ENCODE measurements at places on chromosomes 5 and 9.
A peak's percentile ranks its signal among the peaks of the same experiment; 100 is the strongest.

- DNase-seq, result peak; percentile 79
These were observed 93.7 kb downstream of the PDE4D start for GRCh38 chr5:59799668-59800346.

DNA sequence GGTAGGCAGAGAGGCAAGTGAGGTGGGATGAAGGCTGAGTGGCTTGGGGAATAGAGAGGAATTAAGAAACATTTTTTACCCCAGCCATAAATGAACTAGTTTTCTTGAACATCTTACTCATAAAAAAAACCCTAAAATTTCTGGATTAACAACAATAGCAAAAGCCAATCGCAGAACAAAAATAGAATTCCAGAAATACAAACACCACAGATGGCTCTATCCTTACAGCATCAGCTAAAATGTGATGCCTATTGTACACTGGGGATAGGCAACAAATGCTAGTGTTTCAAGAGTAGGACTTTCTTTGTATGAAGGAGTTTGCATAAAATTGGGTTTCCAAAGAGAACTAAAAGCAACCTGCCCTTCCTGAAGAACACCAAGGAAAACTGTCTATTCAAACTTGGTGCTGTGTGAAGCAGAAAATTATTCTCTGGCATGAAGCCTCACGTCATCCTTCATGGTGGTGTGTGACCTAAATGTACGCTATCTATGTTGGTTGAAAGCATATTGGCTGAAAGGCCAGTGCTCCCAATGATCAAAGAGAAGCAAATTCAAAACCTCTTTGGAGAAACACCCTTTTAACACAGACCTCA, 82.9 kb downstream of the JAKMIP2 start:
- DNase-seq, result no peak

DNA sequence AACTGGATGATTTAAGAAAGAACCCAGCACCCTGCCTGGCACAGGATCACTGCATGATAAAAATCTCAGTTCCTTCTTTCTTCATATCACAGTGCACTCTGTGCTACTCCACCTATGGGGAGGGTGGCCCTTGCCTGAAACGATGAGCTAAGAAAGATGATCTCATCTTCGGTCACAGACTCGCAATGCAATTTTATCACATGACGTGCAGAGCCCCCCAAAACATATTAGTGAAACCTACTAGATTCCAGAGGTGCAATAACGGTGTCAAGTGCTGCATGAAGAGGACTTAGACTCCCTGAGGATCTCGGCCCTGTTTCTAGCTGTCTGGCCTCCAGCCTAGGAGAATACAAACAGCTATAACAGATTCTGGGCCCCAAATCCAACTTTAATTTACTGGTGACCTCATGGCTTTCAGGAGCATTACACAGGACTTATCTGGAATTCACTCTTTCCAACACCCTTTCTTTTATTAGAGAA, 104.0 kb downstream of the EBF1 start:
- DNase-seq, result no peak

DNA sequence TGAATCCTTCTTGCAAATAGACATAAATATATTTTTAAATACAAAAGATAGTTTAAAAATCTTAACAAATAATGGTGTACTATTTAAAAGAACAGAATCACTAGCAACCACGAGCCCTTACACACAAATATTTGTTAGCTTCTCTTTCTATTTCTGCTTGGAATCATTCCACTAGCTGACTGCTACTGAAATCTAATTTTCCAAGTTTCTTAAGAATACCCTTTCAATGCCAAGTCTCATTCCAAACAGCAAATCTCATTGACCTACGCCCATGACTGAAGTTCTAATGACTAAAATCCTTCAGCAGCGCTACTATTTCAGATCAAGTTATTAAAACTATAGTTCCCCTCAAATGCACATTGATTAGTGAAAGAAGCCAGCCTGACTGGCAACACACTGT, 13.2 kb upstream of the PPP1R2B start:
- DNase-seq, result no peak

- DNase-seq, result no peak
These were observed 353 bp downstream of the ACSL6 start for GRCh38 chr5:132010989-132011621.

GRCh38 chr9:29556746-29557145, 1983.5 kb upstream of the C9orf72 start:
- peak; percentile 1 for DNase-seq

- peak; percentile 69 for DNase-seq
These were observed 646 bp downstream of the SWI5 start for GRCh38 chr9:128276574-128277270.

- no peak for DNase-seq
These were observed 23.3 kb upstream of the ABLIM3 start for GRCh38 chr5:149117970-149118369.

- DNase-seq, result peak; percentile 46
These were observed 2.7 kb downstream of the MLLT3 start for GRCh38 chr9:20619487-20620200.

GRCh38 chr5:142253938-142254337, 70.9 kb downstream of the SPRY4 start:
- peak; percentile 43 for DNase-seq

DNA sequence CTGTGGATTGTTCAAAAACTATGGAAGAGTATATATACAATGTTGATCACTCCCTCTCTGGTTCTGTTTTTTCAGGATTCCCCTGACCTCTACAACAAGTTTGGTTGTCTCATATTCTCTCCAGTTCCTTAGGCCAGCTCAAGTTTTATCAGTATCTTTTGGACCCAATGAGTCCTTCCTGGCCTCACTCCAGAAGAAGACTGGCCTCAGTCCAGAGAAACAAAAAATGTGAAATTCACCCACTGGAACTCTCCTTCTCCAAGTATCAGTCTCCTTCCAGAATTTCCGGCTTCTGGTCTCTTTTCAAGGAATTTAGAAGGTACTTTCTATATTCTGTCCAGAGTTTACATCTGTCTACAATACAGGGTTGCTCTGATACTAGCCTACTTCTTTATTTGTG, 537.8 kb upstream of the FTMT start:
- DNase-seq, result no peak

DNA sequence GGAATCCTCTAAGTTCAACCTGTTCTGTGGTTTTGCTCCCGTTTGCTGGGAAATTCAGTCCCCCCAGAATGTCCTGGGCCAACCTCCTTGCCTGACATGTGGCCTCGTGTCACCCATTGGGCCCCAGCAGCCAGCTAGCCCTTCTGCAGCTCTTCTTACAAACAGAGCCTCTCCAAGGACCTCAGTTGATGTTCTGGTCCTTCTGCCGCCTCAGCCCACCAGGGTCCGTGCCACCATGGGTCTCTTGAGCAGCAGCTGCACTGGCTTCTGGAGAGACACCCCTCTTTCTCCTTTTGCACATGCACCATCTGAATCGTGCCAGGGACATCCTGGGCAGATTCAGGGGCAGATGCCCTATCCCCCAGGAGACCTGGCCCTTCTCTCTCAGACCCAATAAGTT, 85.0 kb downstream of the LMX1B start:
- no peak for DNase-seq

DNA sequence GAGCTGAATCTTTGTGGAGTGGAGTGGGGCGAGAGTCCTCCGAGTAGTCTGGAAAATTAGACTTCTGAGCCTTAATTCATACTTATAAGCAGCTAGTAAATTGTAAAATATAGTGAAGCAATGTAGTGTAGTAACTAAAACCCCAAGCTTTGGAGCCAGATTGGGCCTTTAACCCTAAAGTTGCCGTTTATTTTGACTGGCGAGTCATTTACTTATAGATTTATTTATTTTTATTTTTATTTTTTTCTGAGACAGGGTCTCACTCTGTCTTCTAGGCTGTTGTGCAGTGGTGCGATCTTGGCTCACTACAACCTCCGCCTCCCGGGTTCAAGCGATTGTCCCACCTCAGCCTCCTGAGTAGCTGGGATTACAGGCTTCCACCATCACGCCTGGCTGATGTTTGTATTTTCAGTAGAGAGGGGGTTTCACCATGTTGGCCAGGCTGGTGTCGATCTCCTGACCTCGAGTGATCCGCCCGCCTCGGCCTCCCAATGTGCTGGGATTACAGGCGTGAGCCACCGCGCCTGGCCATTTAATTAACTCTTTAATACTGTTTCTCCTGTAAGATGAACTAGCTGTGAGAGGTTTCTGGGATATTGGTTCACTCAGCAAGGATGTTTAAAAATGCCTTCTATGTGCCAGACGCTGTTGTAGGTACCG, 687 bp upstream of the RPS23 start:
- no peak for DNase-seq

- no peak for DNase-seq
These were observed 2112.1 kb downstream of the MAT2B start for GRCh38 chr5:165617491-165617890.

- peak; percentile 10 for DNase-seq
These were observed 120.9 kb downstream of the SSBP2 start for GRCh38 chr5:81629986-81630385.

Data from astrocyte of the hippocampus (primary cell).